ENCODE measurements at places on chromosomes 3 and 15. TPM values are rescaled to one million over a fixed set of nuclear protein-coding genes. Genes with fewer than 3 reads are reported as not detected.
A peak's percentile ranks its signal among the peaks of the same experiment; 100 is the strongest.

Gene CAND2
- total RNA-seq = 1.6 TPM

Gene FANCD2OS
- not detected for total RNA-seq

Gene MAN2C1
- total RNA-seq = 192 TPM

Gene SERINC4
- 0.15 TPM for total RNA-seq

Gene SI
- not detected for total RNA-seq

Gene PDE8A
- total RNA-seq = 21.2 TPM

Gene RPS17
- total RNA-seq = 2,581 TPM

DNA sequence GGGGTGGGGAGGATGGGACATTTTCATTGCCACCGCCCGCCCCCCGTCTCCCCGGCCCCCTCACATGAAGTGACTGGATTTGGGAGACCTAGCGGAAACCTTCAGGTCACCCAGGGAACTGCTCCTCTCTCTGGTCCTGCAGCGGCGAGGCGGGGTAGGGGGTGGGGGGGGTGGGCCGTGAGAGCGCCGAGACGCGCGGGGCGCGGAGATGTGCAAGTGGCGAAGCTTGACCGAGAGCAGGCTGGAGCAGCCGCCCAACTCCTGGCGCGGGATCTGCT is 712 bp upstream of the MME start:
- no peak overlapping the region for H3K27ac ChIP-seq
- H3K4me1 ChIP-seq = peaks cover 4% of the 10 kb centered on the region
- no peak for DNase-seq
- H3K36me3 ChIP-seq = no peaks in the 10 kb centered on the region
- peaks cover 32% of the 10 kb centered on the region for H3K27me3 ChIP-seq
- no peak overlapping the region for H3K4me3 ChIP-seq

- peaks cover 5% of the 10 kb centered on the region for H3K4me1 ChIP-seq
- no peak overlapping the region for H3K4me3 ChIP-seq
- no peaks in the 10 kb centered on the region for H3K36me3 ChIP-seq
- H3K27ac ChIP-seq = no peak overlapping the region
- peaks cover 3% of the 10 kb centered on the region for H3K27me3 ChIP-seq
Observed at GRCh38 chr15:38814891-38815290, 250.3 kb upstream of the RASGRP1 start.

- H3K4me3 ChIP-seq = peak overlapping the region; percentile 30
- peak overlapping the region; percentile 85 for H3K27ac ChIP-seq
- H3K4me1 ChIP-seq = peaks cover 38% of the 10 kb centered on the region
- H3K36me3 ChIP-seq = peaks cover 3% of the 10 kb centered on the region
Observed at GRCh38 chr3:194306109-194306686, 44.9 kb downstream of the CPN2 start.

- H3K27ac ChIP-seq = no peak overlapping the region
- H3K4me1 ChIP-seq = no peaks in the 10 kb centered on the region
- peaks cover 2% of the 10 kb centered on the region for H3K36me3 ChIP-seq
- peaks cover 10% of the 10 kb centered on the region for H3K27me3 ChIP-seq
- H3K4me3 ChIP-seq = no peak overlapping the region
- no peak for DNase-seq
Observed at GRCh38 chr15:71532994-71533393, 277.4 kb upstream of the NR2E3 start.

- H3K36me3 ChIP-seq = no peaks in the 10 kb centered on the region
- no peak for DNase-seq
- H3K4me3 ChIP-seq = no peak overlapping the region
- no peak overlapping the region for H3K27ac ChIP-seq
- no peaks in the 10 kb centered on the region for H3K4me1 ChIP-seq
- peaks cover 4% of the 10 kb centered on the region for H3K27me3 ChIP-seq
Observed at GRCh38 chr3:120497336-120497735, 46.5 kb upstream of the FSTL1 start.

- no peak overlapping the region for H3K27ac ChIP-seq
- H3K4me1 ChIP-seq = peaks cover 14% of the 10 kb centered on the region
- no peaks in the 10 kb centered on the region for H3K27me3 ChIP-seq
- H3K36me3 ChIP-seq = no peaks in the 10 kb centered on the region
- H3K4me3 ChIP-seq = no peak overlapping the region
Observed at GRCh38 chr3:185532901-185533300, 19.5 kb downstream of the LIPH start.

GRCh38 chr3:50539356-50540286 is 27.9 kb downstream of the C3orf18 start:
- no peak overlapping the region for H3K4me3 ChIP-seq
- no peak overlapping the region for H3K27ac ChIP-seq
- no peaks in the 10 kb centered on the region for H3K4me1 ChIP-seq
- no peak for DNase-seq
- H3K36me3 ChIP-seq = no peaks in the 10 kb centered on the region
- peaks cover 2% of the 10 kb centered on the region for H3K27me3 ChIP-seq

- no peak overlapping the region for H3K27ac ChIP-seq
- H3K36me3 ChIP-seq = no peaks in the 10 kb centered on the region
- H3K4me3 ChIP-seq = no peak overlapping the region
- H3K27me3 ChIP-seq = peaks cover 2% of the 10 kb centered on the region
Observed at GRCh38 chr3:30751610-30752299, 142.7 kb downstream of the GADL1 start.

GRCh38 chr15:47801522-47801921 is 84.2 kb downstream of the SEMA6D start:
- no peaks in the 10 kb centered on the region for H3K27me3 ChIP-seq
- H3K4me1 ChIP-seq = no peaks in the 10 kb centered on the region
- no peak overlapping the region for H3K4me3 ChIP-seq
- no peak overlapping the region for H3K27ac ChIP-seq

DNA sequence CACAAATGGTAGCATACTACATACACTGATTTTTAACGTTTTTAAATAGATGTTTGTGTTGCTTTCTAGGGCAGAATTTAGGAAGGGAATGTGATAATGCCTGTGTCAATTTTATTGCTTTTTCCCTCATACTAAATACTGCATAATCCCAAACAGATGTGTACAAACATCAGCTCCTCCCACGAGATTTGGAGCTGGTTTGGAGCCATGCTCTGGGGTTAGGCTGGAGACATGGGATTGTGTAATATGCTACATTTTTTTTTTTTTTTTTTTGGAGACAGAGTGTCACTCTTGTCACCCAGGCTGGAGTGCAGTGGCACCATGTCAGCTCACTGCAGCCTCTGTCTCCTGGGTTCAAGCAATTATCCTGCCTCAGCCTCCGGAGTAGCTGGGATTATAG is 80.1 kb downstream of the EBLN2 start:
- H3K27me3 ChIP-seq = peaks cover 4% of the 10 kb centered on the region
- DNase-seq = no peak
- no peaks in the 10 kb centered on the region for H3K4me1 ChIP-seq
- H3K27ac ChIP-seq = no peak overlapping the region
- no peaks in the 10 kb centered on the region for H3K36me3 ChIP-seq

DNA sequence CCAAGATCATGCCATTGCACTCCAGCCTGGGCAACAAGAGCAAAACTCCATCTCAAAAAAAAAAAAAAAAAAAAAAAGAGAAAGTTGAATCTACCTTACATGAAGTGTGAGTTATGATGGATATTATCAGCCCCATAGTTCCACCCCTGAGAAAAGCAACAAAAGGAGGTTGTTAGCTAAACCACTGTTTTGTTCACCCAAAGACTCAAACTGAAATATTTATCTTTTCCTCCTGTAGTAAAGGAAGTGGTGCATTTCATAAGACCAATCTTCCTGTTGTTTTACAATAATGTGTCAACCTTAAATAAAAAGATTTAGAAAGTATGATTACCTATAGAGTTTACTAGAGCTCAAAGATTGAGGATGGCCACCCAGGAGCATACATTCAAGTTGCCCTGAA is 18.7 kb upstream of the TRMT10C start:
- peak overlapping the region; percentile 60 for H3K27ac ChIP-seq
- no peaks in the 10 kb centered on the region for H3K36me3 ChIP-seq
- no peaks in the 10 kb centered on the region for H3K27me3 ChIP-seq
- H3K4me1 ChIP-seq = peaks cover 30% of the 10 kb centered on the region

- no peak overlapping the region for H3K4me3 ChIP-seq
- H3K36me3 ChIP-seq = no peaks in the 10 kb centered on the region
- peaks cover 10% of the 10 kb centered on the region for H3K4me1 ChIP-seq
- no peak overlapping the region for H3K27ac ChIP-seq
- no peaks in the 10 kb centered on the region for H3K27me3 ChIP-seq
Observed at GRCh38 chr15:31273258-31273941, 53.2 kb upstream of the KLF13 start.

- peaks cover 65% of the 10 kb centered on the region for H3K4me1 ChIP-seq
- H3K36me3 ChIP-seq = peaks cover 17% of the 10 kb centered on the region
- no peaks in the 10 kb centered on the region for H3K27me3 ChIP-seq
Observed at GRCh38 chr15:90422043-90422442, 34.0 kb downstream of the IQGAP1 start.

Measured in activated CD4-positive, alpha-beta memory T cell treated with anti-CD3 and anti-CD28 coated beads for 36 hours (primary cell).